ENCODE measurements at places on chromosomes 11 and 22.

GRCh38 chr11:79437278-79437980 is 3.4 kb downstream of the TENM4 start:
- no peak for ATAC-seq

- no peak for ATAC-seq
Measured at GRCh38 chr11:102850973-102851745, 7.8 kb upstream of the MMP3 start.

GRCh38 chr11:113533425-113533698 is 58.2 kb upstream of the DRD2 start:
- no peak for ATAC-seq

GRCh38 chr11:68399916-68400315 is 60.6 kb upstream of the PPP6R3 start:
- no peak for ATAC-seq

DNA sequence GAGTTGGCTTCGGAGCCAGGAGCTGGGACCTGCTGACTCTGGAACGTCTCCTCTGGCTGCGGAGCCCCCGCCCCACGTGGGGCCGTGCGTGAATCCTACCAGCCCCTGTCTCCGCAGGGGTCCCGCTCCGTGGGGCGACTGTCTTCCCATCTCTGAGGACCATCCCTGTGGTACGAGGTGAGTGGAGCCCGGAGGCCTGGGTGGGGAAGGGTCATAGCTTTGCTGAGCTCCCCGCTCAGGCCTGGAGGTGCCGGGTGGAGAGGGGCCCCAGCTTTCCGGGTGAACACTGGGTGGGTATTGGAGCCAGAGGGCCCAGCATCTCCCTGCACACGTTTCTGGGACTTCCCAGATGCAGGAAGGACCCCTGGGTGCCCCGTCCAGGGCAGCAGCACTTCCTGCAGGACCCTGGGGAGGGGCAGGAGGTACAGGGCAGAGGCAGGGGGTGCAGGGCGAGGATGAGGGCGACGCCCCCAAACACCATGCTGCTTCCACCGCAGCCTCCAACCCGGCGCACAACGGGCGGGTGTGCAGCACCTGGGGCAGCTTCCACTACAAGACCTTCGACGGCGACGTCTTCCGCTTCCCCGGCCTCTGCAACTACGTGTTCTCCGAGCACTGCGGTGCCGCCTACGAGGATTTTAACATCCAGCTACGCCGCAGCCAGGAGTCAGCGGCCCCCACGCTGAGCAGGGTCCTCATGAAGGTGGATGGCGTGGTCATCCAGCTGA is 3.8 kb downstream of the MUC5AC start:
- ATAC-seq = no peak

- no peak for ATAC-seq
Measured at GRCh38 chr11:134712228-134713145, 300.4 kb upstream of the B3GAT1 start.
